Stomach (tissue), 19 donors: ENCODE measurements at places on chromosomes 2 and 18.

DNA sequence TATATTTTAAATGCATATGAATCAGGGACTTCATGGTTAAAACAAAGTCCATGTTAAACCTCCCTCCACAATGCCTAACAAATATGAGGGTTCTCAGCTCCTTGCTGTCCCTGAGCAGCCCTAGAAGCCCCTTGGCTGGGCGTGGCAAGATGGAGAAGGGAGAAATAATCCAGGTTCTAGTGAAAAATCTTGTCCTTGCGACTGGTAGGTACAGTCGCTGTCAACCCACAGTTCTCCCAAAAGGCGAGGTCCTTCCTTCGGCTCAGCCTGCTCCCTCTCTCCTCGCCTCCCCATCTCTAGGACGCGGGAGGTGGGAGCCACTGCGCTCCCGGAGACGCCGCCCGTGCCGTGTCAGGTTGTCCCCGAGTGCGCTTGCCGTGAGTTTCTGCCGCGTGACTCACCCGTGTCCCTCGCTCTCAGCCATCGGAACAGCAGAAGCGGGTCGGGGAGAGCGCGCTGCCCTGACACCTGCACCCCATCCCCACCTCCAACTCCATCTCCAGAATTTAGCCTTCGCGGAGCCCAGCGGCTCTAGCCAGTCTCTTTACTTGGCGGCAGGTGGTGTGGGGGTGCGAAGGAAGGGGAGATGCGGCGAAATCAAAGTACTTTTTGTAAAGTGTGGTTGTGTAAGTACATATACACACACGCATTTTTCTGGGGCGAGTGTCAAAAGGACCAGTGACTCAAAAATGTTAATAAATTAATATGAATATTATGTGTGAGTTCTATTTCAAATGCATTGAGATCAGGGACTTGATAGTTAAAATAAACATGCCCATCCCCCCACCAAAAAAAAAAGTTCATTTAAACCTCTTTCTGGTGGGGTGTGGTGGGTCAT, 65.1 kb upstream of the TMEM17 start:
- DNase-seq: peak; percentile 49

DNA sequence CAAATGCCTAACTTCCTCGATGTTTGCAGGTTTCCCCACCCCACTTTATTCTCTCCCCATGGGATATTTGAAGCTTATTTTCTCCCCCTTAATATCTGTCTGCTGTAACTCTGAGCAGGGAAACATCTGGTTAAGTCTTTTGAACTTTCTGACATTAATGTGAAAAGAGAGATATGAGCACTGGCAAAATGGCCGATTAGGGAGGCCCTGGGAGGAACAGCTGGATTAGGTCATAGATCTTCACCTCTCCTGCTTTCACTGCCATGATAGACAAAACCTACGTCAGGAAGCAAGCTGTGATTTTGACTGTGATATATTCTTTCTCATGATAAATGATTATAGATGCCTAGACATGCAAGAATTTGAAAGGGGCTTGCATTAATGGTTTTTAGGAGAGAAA, 43.6 kb downstream of the LYPD6B start:
- DNase-seq: no peak

DNA sequence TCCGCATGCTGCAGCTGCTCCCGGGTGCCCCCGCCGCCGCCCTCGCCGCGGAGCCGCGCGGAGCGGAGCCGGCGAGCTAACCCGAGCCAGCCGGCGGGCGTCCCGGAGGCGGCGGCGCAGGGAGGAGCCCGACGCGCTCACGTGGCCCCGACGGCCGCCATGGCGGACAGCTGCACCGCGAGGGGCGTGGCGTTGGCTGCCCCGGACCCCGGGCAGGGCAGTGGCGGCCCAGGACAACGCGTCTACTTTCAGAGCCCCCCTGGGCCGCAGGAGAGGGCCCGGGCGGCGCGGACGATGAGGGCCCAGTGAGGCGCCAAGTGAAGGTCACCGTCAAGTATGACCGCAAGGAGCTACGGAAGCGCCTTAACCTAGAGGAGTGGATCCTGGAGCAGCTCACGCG, 30.0 kb upstream of the CCNYL1 start:
- peak; percentile 30 for DNase-seq

- DNase-seq: peak; percentile 76
Measured at GRCh38 chr2:241049739-241050623, 51.6 kb downstream of the SNED1 start.

- no peak for DNase-seq
Measured at GRCh38 chr2:199160081-199160480, 297.7 kb downstream of the SATB2 start.

DNA sequence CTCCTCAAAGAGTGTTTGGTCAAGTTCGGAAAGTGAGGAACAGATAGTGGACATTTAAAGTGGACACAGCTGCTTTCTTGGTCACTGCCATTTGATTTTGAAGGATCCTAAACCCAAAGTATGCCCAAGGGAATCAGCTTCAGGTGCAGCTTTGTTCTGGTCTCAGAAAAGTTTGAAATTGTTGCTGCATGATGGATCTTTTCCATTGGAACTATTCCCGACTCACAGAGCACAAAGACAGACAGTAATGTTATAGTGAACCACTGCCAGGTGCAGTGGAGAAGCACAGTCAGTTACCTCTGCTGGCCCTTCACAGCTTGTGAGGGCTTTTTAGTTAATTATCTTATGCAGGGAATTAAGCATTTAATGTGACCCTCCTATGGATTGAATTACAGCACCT, 301.7 kb downstream of the PHLPP1 start:
- no peak for DNase-seq

- no peak for DNase-seq
Measured at GRCh38 chr2:182855376-182855775, 11.1 kb downstream of the FRZB start.

DNA sequence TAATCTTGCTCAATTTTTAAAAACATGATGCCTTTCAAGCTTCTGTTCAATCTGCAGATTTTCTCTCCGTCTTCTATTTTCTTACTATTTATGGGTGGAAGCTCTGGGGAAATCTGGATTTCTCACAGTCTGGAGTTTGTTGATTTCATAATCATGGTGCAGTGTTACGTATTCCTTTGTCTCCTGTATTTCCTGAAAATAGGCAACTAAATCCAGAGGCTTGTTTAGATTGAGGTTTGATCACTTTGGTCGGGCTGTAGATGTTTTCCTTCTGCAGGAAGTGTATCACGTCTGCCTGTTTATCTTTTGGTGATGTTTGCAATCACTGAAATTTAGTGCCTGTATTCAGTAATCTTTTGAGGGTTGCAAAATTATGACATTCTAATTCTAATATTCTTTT, 487.7 kb downstream of the LRRTM4 start:
- DNase-seq: no peak

DNA sequence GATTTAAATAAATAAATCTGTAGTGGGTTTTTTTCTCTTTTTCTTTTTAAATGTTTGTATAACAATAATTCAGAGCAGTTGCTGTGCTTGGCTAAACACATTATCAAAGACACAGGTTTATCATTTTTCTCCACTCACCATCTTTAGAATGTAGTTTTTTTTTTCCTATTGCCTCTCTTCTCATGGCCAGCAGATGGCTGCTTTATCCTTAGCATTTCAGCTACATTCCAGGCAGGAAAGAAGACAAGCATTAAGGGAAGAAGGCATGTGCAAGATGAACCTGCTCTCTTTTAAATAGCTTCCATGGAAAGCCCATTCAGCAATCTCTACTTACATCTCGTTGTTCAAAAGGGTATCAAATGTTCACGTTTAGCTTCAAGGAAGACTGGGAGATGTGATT, 42.6 kb downstream of the ARHGAP15 start:
- DNase-seq: peak; percentile 23

DNA sequence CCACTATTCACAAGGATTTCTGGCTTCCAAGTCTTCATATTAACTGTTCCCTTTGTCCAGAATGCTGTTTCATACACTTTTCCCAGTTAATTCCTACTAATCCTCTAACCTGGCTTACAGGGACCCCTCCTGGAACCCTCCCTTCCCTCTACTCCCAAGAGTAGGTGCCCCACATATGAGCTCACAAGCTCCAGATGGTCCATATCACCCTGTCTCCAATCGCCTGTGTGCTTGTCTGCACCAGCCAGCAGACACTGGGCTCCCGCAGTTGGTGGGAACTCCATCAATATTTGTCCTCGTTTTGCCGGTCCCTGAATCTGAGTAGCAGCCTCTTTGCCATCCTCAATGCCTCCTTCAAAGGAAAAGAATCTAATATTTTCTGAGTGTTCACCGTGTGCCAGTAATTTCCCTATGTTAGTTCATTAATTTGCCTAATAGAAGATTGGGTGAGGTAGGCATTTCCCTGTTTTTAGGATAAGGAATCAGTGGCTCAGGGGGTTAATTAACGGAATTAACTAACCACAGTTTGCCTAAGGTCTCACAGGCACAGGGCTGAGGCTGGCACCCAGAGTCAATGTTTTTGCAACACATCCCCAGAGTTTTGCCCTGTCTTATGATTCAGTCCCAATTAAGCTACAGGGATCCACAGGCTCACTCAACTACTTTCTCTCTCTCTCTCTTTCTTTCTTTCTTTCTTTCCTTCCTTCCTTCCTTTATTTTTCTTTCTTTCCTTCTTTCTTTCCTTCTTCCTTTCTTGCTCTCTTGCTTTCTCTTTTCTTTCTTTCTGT, 141.6 kb upstream of the CYP1B1 start:
- no peak for DNase-seq

GRCh38 chr18:50338122-50338521, 36.7 kb upstream of the SKA1 start:
- no peak for DNase-seq

DNA sequence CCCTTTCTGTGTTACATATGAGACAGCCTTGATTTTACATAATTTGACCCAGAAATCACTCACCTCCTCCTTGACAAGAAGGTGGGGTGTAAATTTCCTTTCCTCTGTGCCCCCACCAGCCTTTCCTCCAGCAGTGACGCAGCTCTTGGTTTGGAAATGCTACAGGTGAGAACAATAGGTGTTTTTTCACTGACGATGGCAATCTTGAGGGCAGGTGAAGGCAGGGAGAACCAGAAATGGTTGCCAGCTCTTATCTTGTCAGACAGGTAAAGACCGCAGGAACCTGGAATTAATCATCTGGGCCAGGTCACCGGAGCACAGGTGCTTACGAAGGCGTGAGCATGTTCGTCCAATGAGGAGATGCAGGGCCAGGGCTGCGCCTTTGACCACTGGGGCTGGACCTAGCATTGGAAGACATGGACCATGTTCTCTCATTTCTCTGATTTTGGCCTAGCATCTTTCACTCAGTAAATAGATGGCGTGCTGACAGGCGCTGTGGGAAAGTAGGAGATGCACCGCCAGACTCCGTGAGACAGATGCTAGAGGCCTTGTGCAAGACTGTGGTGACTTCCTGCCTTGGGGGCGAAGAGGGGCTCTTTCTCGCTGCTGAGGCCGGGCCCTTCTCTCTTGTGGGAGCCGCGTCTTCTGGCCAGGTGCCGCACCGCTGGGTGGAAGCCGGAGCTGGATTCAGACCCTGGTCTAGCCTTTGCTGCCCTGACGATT, 4.0 kb downstream of the CIDEA start:
- DNase-seq: no peak

DNA sequence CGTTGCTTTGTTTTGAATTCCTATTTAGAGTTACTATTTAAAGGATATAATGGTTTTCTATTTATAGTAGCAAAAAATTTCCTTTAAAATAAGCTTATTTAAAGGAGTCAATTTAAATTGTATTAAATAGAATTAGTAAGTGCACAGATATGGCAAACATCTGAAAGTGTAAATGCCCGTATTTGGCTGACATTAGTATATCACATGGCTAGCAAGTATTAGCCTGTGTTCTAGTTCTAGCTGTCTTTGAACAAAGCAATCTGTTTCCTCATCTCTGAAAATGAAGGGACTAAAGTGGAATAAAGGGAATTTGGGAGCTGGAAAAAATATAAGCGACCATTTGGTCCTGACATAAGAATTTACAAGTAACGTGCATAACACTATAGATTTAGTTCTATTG, 32.2 kb downstream of the PELI1 start:
- DNase-seq: no peak

DNA sequence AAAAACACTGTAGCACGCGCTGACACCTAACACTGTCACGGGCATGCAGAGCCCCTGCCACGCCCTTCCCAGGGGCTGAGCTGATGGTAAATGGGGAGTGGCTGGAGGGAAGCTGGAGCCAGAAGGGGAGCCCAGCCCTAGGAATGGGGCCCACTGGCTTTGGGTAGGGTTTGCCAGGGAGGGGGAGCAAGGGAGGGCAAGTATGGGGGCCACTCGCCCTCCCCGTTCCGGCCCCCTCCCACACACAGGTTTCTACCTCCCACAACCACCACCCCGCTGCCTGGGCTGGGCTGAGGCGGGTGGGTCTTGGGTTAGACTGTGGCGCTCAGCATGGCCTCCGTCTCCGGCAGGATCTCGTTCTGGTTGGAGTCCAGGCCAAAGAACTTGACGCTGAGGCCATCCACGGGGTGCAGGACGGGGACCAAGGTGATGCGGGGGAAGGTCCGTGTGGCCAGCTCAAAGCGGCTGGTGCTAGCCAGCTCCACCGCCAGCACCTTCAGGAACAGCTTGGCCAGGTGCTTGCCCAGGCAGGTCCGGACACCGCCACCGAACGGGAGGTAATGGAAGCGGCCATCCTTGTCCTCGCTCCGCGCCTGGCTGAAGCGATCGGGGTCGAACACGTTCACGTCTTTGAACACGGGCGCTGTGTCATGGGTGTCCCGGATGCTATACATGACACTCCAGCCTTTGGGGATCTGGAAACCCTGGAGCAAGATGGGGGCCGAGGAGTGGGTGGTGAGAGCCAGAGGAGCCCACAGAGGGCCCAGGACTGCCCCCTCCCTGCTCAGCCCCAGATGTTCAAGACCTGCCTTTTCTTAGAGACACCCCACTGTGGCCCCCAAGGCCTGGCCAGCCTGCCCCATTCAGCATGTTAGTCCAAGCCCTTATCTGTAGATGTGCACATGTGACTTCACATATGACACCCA, 15.5 kb downstream of the CYP26B1 start:
- DNase-seq: no peak

DNA sequence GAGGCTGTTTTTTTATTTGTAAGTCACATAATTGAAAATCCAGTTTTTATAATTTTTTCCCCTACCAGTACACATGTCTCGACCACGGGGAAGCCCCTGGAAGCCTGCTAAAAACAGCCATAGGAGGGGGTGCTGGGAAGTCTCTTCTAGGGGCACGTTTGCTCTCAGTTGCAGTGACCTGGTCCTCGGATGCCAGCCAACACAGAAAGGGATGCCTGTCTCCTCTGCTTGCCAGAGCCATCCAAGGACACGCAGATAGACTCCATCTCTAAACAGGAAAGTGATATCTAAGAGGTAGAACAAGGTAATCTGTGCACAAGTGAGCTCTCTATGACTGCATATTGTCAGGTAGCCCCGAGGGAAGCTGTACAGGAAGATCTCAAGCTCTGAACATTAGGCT, 255.8 kb downstream of the SETBP1 start:
- DNase-seq: no peak
